ENCODE measurements at places on chromosomes 7 and 10.

DNA sequence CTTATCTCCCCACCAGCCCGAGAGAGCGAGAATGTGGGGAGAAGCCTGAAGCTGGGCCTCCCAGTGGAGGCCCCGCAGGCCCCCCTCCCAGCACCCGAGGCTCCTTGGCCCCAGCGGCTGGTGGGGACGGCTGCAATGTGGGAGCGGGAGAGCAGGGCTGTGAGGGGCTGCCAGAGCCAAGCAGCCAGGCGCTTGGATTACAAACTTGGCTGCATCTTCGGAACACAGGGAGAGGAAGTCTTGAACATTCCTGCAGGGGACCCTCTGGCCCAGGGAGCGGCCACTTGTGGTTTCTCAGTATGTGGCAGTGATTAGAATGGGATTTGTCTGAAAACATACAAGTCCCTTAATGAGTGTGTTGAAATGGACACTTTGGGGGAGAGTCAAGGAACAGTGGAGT is 23.2 kb downstream of the ELN start:
- DNase-seq, result no peak

DNA sequence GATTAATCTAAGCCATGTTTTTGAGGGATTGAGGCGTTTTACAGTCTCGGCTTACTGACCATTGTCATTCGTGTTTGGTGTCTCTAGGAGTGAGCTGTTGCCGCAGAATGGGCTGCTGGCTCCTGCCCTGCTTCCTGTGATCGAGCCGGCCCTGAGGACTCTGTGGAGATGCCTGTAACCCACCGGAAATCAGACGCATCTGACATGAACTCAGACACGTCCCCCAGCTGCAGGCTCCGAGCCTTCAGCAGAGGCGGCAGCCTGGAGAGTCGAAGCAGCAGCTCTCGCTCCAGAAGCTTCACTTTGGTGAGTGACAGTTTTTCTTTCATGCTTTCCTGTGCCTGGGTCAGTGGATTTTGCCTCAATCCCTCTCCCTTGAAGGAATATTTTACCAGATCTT is 28.8 kb downstream of the PROSER2 start:
- no peak for DNase-seq

DNA sequence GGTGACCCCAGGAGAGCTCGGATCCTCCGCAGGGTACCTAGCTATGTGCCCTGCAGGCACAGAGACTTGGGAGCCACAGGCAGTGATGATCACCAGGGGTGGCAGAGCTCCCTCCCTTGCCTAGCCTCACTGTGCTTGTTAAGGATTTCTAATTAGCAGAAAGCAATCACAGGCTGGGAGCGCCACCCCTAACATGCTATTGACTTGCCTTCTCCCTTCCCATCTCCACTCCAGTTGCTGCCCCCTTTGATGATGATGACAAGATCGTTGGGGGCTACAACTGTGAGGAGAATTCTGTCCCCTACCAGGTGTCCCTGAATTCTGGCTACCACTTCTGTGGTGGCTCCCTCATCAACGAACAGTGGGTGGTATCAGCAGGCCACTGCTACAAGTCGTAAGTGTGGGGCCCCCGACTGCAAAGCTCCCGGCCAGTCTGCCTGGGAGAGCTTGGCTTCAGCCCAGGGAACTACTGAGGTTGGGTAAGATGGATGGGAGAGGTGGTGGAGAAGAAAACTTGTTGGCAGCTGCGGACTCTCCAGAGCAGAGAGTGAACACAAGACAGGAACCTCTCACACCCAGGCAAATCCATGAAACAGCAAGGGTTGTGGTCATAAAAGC is 1.2 kb downstream of the PRSS1 start:
- DNase-seq, result no peak

DNA sequence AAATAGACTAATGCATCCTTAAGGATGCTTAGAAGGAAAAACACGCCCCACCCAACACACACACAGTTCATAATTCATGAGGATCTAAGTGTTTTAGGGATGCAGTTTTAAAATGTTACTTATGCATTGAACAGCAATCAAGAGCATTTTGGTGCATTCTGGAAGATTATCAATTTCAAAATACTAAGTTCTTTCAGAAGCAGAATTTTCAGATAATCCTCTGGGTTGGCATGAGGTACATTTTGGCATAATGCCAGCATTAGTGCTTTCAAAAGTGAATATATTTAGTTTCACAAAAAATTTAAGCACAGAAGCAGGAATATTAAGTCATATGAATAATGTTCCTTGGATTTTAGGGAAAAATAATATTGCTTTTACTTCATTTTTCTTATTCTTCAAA is 937.1 kb downstream of the REEP3 start:
- no peak for DNase-seq

DNA sequence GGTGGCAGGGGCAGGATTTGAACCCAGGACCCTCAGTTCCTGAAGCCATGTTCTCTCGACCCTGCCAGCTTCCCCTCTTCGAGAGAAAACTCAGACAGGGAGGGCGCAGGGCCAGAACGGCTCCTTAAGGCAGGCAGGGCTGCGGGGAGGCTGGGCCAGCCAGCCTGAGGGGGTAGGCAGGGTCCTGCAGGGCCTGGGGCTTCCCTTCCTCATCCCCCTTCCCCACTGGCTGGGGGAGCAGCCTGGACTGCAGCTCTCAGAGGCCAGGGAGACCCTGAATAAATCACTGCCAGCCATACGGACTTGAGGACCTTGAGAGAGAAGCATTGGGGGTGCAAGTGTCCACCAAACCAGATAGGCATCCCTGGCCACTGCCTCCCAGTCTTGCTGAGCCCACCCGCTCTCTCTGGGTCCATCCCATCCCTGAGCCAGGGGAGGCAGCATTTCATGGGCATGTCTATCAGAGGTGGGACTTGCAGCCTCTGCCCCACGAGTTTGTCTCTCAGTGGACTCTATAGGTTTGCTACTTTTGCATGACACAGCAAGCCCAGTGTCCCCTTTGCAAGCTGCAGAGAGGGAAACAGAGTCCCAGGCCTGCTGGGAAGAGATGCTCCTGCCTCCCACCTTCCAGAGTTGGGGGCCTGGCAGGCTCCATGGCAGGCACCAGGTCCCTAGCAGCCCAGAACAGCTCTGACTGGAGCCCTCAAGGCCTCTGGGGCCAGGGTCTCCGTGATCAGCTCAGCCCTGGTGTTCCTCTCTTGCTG is 70.9 kb downstream of the MYL10 start:
- no peak for DNase-seq

DNA sequence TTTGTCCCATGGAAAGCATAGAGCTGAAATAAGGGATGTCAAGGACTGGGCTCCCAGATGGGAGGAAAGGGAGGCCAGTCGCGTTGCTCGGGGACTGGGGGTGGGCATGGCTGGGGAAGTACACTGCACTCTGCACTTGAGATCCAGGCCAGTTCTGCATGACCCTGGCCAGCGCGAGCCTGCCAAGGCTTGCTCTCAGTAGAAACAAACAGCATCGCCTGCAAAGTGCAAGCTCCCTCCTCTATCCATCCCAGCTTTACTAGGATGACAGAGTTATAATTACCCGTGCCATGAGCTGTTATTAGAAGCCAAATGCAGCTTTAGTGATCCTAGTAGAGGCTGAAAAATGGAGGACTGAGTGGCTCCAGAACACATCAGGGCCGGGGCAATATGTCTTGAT is 43.9 kb upstream of the PDCD4 start:
- no peak for DNase-seq

DNA sequence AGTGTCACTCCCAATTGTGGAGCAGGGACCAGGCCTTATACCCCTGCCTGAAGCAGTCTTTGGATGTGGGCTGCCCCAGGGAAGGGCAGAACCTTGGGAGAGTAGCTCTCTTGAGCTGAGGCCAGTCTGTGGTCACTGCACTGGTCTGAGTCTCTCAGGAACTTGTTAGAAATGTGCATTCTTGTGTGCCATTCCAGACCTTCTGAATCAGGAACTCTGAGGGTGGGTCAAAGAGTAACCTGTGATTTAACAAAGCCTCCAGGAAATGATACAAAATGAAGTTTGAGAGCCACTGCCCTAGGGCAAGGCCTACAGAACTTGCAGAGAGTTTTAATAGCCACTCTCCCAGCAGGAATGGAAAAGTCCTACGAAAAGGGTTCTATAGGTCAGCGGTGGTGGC is 68.1 kb downstream of the LYZL1 start:
- DNase-seq, result no peak

- DNase-seq, result no peak
Measured at GRCh38 chr10:3295582-3296151, 123.1 kb upstream of the PITRM1 start.

- DNase-seq, result no peak
Measured at GRCh38 chr7:4170997-4171786, 510.9 kb upstream of the FOXK1 start.

DNA sequence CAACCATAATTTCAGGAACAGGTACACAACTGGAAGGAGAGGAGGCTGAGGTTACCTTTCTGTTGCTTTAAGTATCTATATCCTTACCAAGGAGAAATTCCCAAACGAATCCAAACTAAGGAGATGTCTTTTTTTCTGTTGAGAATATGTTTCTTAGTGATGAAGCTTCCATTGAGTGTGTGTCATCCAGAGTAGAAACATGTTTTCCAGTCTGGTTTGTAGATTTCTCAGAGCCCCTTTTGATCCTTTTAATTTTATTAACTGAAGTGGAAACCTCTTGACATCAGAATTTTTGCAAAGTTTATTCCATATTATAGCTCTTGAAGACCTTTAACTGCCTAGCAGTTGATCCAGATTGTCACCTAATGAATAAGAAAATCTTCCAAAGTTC is 207.1 kb upstream of the FERD3L start:
- DNase-seq, result no peak
